Stimulated activated CD4-positive, alpha-beta T cell treated with anti-CD3 and anti-CD28 coated beads, Interleukin-2, amount 100 ng/mL, for 48 hours (primary cell): ENCODE measurements at places on chromosomes 7 and 10.

DNA sequence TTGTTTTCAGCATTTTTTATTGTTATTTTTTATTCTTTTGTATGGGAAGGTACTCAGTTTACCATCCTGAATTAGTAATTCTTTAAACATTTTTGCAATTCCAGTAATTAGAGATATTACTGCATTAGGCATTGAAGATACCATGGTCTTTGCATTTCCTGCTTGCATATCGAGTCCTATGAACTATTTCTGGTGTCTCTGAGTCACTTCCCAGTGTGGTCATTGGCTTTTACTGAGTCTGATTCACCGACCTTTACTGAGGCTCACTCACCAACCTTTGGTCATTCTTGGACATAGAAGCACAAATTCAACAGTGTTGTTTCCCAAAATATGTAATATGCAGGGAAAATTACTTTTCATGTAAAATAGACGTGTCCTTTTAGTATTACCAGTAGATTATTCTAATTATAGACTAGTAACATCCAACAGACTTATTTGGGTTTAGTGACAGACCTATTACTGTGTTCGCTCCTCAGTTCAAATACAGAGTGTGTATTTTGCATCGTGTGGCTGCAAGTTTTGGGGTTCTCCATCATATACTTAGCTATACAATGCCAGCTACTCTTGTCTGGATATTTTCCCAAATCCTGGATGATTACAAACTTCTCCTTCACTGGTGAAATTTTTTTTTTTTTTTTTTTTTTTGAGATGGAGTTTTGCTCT, 180.7 kb upstream of the PRSS1 start:
- no peak for DNase-seq

DNA sequence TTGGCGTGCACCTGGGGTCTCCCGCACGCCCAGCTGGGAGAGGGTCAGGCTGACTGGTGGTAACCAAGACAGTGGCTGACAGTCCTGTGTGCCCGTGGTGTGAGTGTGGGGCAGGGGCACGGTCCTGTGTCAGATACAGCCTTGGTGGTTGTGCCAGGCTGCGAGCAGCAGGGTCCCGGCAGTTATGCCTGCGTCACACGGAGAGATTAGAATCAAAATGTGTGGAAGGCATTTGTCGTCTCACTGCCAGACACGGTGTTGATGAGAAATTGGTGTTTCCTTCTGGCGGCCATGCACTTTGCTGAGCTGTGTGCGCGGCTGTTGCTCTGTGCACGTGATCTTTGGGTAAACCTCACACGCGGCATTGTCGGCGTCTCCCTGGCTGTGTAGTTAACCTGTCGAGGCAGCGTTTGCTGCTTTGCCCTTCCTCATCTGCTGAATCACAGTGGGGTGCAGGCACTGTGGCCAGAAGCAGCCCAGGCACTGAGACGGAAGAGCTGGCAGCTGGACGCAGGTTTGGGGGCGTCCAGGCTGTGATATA, 87.7 kb downstream of the NKX6-2 start:
- no peak for DNase-seq

- DNase-seq, result no peak
Observed at GRCh38 chr10:14092799-14093198, 237.9 kb downstream of the FRMD4A start.

- DNase-seq, result no peak
Observed at GRCh38 chr7:30087371-30087770, 47.4 kb upstream of the MTURN start.

DNA sequence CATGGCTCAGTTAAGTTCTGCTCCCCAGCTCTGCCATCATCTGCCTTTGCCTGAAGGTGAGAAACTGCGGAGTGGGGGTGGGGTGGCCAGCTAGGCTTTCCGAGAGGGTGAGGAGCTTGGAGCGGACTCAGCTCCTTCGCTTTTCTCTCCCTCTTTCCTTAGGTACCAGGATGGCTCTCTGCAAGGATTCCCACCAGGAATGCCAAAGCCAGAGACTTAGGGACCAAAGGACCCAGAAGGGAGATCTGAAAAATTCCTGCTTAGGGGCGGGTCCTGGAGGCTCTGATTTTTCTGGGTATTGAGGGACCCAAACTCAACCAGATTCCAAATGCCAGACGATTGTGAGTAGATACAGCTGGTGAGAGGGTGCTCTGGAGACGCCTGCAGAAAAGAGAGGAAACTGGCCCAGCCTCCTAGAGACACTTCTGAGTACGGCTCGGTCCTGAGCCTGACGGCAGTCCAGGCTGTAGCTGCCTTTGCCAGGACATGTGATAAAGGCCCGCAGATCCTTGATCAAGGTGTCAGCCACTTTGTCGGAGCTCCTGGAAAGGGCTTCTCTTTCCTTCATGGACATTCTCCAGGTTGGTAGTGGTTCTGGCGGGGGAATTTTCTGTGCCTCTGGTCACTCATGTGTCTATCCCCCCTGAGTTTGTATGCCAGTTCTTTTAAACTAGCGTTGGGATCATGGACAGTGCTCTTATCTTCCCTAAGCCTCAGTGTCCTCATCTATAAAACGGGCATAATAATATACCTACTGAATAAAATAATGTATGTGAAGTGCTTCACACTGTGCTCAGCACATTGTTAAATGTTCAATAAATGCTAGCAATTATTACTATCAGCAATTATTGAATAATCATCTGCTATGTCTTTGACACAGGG, 42.5 kb upstream of the BTRC start:
- no peak for DNase-seq

GRCh38 chr7:88396295-88396947, 89.7 kb upstream of the STEAP4 start:
- no peak for DNase-seq

GRCh38 chr10:1044964-1045363, 4.0 kb downstream of the IDI1 start:
- no peak for DNase-seq

- peak; percentile 28 for DNase-seq
Observed at GRCh38 chr7:35593899-35594298, 101.0 kb downstream of the HERPUD2 start.

GRCh38 chr7:31734456-31734855, 47.4 kb downstream of the PPP1R17 start:
- no peak for DNase-seq

GRCh38 chr7:150564006-150564405, 3.2 kb upstream of the GIMAP4 start:
- DNase-seq, result no peak

GRCh38 chr7:45573204-45573603, 964 bp upstream of the ADCY1 start:
- DNase-seq, result no peak

DNA sequence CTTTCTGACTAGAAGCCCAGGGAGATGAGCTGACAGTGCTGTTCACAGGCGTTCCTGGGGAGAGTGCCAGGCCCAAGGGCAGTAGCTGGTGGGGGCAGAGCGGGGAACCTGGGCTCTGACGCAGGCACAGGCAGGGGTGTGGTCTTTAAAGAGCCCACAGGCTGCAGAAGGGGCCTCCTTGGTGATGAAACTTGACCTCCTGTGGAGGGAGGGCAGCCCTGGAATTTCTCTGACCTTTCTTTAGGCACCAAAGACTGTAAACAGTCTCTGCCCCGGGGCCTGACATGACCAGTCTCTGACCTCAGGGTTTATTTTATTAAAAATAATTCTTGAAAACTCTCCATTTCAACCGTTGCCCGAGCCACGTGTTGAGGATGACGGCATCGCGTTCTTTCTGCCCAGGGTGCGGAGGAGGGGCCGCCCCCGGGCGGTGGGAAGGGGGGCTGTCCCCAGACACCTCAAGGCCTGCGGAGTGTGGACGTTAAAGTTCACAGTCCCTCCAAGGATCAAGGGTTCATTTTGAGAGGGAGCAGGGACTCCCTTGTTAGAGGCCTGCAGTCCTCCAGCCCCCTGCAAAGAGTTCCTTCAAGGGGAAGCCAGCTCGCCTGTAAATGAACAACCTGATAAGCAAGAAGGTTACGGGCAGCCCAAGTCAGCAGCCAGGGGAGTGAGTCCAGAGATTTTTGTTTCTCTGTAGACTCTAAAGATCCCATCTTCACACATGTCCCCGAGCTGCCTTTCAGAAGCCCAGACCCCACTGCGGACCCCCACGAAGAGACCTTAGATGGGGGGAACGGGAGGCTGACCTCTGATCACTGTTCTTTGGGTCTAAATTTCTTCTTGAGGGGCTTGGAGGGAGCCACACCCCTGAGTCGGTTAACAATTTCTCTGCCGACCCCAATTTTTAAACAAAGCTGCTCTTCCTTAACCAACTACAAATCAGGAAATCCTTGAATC, 128.9 kb downstream of the VIPR2 start:
- DNase-seq, result no peak

DNA sequence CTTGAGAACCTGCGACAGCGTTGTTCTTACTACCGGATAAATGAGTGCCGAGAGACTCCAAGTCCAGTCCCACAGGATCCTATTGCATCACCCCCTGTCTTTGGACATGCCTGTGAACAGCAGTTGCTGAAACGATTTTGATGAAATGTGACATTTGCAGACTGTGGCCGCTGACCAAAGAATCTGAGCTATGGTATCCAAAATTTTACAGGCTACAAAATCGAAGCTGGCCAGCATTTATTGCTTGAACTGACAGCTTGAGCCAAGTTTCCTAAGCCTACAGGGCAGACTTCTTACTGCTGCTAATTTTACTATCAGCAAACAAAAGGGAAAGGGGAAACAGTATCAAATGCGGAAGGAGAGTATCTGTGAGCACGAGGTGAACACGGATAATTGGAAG, 12.1 kb upstream of the NPVF start:
- DNase-seq, result no peak

- DNase-seq, result no peak
Observed at GRCh38 chr7:117347962-117348672, 25.3 kb upstream of the WNT2 start.

DNA sequence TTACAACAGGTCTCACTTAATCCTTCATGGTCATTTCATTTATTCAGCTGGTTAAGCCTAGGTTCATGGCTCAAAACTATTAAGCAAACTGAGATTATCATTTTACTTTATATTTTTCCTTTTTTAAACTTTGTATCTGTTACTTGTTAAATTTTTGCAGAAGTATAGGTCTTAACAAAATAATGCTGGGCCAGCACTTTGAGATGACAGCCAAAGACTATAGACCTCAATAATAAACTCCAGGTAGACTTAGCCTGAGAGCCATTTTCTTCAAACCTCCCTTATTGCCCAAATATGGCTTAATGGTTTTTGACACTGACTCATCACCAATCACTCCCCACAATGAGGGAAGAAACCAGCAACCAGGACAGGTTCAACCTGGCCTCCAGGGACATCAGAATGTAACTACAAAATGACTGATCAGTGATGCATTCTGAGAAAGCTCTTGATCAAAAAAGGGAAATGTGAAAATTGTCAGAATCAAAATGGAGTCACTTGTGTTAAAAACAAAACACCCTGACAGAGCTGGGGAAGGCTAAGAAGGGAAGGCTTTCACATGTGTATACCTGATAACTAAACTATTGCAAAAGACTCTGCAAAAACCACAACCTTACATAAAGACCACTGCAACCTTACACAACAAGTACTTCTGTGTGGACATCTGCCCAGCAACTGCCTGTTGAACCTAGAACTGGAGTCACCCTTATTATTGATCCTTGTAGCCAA, 2.1 kb upstream of the CCDC126 start:
- DNase-seq, result peak; percentile 24

GRCh38 chr7:99137411-99138180, 6.3 kb downstream of the SMURF1 start:
- no peak for DNase-seq

- DNase-seq, result no peak
Observed at GRCh38 chr10:17951868-17952371, at the start of gene SLC39A12. SLC39A12 (plus strand) TSS chr10:17951918; CDS start chr10:17953277, 1,359 bp downstream.

DNA sequence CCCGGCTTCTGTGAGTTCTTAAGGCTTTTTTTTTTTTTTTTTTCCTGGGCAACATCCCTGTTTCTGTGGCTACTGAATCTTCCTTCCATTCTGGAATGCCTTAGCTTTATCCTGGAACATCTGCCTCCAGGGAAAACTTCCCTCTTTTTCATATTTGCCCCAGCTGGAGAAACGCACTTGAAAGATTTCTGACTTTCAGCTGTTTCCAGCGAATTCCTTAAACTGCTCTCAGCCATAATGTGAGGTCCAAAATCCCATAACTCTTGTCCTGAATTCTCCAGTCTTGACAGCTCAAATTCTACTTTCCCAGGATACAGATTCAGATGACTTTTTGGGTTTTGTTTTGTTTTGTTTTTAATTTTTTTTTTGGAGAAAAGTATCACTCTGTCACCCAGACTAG, 263.6 kb upstream of the AUTS2 start:
- DNase-seq, result no peak

GRCh38 chr10:10967581-10968256, 50.0 kb upstream of the CELF2 start:
- DNase-seq, result no peak

DNA sequence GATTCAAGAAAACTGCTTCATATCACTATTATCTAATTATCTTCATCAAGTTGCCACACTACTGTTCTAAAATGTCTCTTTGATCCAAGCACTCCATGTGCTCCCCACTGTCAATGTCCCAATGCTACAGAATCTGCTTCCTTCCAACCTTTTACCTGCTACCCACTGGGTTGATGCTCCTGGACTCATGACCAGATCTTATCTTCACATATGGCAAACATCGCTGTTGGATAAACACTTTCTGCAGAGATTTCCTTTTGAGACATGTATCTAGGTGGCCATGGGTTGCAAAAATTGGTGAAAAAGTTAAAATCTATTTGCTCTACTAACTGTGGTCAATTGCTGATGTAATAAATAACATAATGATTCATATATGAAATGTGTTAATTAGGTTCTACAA, 24.5 kb upstream of the SEMA3C start:
- no peak for DNase-seq

DNA sequence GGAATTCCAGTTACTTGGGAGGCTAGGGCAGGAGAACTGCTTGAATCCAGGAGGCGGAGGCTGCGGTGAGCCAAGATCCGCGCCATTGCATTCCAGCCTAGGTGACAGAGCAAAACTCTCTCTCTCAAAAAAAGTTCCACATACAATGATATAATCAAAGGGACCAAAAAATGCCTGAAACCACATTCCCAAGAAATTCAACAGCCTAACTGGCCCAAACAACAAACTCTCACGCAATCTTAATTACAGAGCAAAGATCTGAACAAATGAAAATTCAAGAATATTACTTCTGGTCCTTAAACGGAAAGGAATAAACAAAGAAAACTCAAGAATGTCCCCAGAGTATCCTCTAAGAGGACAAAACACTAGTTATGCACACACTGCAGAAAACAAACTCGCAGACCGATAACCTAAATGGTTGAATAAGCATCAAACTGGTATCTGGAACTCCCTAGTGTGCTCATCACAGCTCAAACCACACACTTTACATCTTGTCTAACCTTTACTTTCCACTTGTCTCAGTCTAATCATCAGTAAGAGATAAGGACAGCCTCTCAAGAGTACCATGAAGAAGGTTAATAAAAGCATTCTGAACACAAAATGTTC, 3.7 kb downstream of the OGA start:
- no peak for DNase-seq

- DNase-seq, result no peak
Observed at GRCh38 chr7:34772296-34772938, 114.4 kb downstream of the NPSR1 start.
